CD4-positive, alpha-beta T cell treated with Interleukin-15 for 1 hour (primary cell): ENCODE measurements at places on chromosomes 13 and 19.

DNA sequence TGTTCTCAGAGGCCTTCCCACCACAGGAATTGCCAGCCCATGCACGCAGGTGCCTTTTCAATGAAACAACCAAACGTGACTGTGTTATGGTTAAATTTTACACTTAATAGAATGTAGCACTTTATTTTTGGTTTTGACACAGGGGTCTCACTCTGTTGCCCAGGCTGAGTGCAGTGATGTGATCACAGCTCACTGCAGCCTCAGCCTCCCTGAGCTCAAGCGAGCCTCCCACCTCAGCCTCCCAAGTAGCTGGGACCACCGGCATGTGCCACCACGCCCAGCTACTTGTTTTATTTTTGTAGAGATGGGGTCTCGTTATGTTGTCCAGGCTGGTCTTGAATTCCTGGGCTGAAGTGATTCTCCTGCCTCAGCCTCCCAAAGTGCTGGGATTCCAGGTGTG, 7.2 kb downstream of the ATP8B3 start:
- DNase-seq: no peak

GRCh38 chr13:59445812-59446211, 717.9 kb downstream of the DIAPH3 start:
- DNase-seq: no peak

GRCh38 chr13:41137241-41137640, 4.6 kb upstream of the KBTBD6 start:
- DNase-seq: no peak

DNA sequence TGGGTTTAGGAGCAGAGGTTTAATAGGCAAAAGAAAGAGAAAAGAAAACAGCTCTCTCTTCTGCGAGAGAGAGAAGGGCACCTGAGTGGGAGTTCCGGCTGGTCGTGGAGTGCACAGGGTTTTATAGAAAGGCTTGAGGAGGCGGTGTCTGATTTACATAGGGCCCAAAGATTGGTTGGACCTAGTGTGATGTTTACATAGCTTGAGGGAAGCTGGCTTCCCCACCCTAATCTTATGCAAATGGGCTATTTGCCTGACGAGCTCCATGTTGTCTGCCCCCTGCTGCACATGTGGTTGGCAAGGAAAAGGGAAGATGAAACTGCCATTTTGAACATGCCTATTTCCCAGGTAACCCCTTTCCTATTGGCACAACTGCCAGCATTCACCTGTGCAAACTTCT, 21.5 kb upstream of the MEDAG start:
- DNase-seq: no peak
